ENCODE measurements at places on chromosomes 12 and 14. TPM values are rescaled to one million over a fixed set of nuclear protein-coding genes. Genes with fewer than 3 reads are reported as not detected.

HVCN1 gene
- 2.0 TPM for total RNA-seq

EIF2S3B gene
- total RNA-seq: 15.0 TPM

MGP gene
- 26.6 TPM for total RNA-seq

PRIM1 gene
- total RNA-seq: 5.7 TPM

ZNF385A gene
- total RNA-seq: 0.35 TPM

TMEM117 gene
- total RNA-seq: 6.7 TPM

TMEM121 gene
- 13.6 TPM for total RNA-seq

NPAS3 gene
- total RNA-seq: 0.08 TPM

SERPINA12 gene
- total RNA-seq: not detected

Data from smooth muscle cell of the coronary artery (primary cell).